ENCODE measurements at places on chromosomes 3 and 15.

GRCh38 chr15:74489518-74490338, 28.8 kb upstream of the UBL7 start:
- peak; percentile 89 for DNase-seq

GRCh38 chr3:147359177-147360050, 46.9 kb downstream of the ZIC4 start:
- DNase-seq: no peak

DNA sequence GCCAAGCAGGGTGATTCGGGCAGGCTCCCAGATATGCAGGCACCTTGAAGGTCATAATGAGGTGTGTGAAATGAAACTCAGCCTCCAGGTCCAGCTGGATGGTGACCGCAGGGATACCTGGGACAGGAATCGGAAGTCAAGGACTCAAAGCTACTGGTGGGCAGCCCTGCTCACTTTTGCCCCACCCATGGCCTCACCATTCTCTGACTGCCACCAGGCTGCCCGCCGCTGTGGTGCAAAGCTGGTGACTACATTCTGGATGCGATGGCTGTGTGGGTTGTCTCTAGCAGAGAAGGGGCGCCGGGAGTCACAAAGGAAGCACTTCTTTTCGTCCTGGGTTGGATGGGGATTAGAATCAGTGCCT, 795 bp downstream of the LAMB2 start:
- no peak for DNase-seq

DNA sequence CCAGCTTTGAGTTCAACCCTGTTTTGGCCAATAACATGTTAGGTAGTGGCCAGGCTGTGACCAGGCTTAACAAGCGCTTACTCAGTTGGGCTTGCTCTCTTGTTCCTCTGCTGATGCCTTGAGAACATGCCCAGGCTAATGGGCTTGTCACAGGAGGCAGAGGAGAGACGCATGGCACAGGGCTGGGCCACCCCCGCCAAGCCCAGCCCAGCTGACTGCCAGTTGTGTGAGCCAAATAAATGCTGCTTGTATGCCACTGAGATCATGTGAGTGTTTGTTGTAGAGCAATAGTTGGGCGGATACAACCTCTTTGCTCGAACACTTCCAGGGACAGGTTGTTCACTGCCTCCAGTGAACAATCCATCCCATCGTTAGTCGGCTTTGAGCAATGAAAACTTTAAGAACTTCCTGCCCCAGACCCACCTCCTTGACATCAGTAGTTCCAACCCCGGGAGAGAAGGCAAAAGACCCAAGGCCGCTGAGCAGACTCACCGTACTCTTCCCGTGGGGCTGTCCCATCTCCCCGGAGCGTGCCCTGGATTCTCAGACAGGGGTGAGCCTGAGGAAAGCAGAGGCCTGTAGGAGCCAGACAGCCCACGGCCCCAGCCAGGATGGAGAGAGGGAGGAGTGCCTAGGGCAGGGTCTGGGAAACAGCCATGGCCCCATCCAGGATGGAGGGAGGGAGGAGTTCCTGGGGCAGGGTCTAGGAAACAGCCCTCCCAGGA, 4.1 kb downstream of the PLA2G4F start:
- no peak for DNase-seq

DNA sequence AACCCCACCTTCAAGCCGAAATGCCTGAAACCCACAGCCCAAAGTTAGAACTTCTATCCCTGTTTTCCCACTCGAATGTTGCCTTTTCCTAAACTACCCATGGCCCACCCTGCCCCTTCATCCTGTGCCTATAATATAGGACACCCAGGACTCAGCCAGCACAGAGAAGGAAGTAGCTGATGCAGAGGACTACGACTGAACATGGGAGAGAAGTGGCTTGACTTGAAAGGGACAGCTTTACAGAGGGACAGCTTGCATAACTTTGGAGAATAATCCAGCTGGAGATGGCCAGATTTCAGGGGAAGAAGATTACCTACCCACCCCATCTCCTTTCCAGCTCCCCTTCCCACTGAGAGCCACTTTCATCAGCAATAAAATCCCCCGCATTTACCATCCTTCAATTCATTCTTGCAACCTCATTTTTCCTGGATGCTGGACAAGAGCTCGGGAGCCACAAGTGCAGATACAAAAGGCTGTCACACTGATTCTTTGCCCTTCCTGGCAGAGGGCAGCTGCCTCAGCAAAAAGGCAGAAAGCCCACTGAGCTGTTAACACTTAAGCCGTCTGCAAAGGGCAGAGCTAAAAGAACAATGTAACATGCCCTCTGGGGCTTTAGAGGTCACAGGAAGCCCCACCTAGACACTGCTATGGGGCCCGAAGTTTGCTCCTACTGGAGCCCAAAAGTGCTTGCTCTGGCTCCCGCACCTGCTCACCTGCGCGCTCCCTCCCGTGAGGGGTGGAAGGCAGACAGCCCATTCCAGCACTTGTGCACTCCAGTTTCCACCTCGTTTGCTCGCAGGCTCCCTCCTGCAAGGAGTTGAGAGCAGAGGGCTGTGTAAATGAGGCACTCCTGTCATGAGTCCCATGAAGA, 224.0 kb downstream of the TBC1D5 start:
- DNase-seq: peak; percentile 12

- no peak for DNase-seq
Observed at GRCh38 chr15:63991706-63992105, 54.6 kb downstream of the DAPK2 start.

GRCh38 chr15:92586966-92587365, 68.6 kb downstream of the FAM174B start:
- DNase-seq: no peak

GRCh38 chr15:34206011-34206410, 3.9 kb downstream of the KATNBL1 start:
- DNase-seq: peak; percentile 78

DNA sequence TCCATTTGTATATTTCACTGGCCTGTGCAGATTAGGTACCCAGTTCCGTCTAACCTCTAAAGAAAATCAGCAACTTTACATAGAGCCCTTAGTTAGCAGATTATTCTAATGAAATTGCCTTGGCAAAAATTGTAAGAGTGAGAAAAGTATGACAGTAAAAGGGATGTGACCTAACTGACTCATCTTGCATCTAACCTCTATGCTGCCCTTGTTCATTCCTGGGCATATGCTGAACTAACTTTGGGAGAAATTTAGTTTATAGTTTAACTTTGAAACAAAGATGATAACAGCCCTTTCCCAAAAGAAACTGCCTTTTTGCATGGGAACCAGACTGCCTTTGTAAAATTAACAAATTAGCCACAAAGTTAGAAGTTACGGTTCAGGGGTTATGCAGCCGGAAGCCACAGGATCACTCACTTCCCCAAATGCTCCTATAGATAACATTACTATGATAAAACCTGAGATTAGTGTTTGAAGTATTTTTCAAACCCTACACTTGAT, 839.8 kb upstream of the ALCAM start:
- no peak for DNase-seq

- DNase-seq: no peak
Observed at GRCh38 chr3:116939550-116939949, 230.0 kb downstream of the TUSC7 start.

DNA sequence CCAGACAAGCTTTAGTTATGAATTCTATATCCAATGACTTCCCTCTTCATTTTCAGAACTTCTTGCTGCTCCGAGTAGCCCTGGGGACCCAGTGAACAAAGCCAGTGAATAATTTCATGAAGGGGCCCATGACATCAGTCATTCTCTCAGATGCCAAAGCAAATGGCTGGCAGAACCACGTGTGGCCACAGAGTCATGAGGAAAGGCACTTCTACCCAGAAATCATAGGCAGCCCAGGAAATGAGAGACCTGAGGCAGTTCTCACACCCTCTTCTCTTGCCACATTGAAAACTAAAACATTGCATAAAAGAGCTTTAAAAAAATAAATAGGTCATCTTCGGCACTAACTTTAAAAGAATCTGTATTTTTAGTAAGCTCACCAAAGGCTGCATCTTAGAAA, 4.3 kb upstream of the UACA start:
- no peak for DNase-seq

DNA sequence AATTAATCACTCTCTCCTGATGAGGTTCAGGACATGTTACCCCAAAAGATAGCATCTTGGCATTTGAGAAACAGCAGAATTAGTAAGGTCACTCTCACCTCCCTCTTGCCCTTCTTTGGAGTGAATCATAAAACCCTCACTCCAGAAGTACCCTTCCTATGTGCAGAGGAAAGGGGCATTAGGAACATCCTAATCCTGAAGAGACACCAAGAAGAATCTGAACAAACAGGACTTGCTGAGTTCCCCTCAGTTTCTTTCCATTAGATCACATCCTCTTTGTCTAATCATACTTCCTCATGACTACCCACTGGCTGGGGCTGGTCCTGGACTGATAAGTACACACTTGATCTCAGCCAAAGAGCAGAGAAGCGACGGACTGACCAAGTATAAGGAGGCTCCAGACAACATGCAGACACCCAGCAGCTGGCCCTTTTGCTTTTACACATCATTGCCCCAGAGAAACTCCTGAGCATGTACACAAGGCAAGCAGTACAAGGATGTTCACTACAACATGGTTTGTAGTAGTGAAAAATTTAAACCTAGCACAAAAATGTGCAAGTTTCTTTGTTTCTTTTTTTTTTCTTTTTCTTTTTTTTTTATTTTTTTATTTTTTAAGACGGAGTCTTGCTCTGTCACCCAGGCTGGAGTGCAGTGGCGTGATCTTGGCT, 15.0 kb upstream of the TM6SF1 start:
- DNase-seq: peak; percentile 17

DNA sequence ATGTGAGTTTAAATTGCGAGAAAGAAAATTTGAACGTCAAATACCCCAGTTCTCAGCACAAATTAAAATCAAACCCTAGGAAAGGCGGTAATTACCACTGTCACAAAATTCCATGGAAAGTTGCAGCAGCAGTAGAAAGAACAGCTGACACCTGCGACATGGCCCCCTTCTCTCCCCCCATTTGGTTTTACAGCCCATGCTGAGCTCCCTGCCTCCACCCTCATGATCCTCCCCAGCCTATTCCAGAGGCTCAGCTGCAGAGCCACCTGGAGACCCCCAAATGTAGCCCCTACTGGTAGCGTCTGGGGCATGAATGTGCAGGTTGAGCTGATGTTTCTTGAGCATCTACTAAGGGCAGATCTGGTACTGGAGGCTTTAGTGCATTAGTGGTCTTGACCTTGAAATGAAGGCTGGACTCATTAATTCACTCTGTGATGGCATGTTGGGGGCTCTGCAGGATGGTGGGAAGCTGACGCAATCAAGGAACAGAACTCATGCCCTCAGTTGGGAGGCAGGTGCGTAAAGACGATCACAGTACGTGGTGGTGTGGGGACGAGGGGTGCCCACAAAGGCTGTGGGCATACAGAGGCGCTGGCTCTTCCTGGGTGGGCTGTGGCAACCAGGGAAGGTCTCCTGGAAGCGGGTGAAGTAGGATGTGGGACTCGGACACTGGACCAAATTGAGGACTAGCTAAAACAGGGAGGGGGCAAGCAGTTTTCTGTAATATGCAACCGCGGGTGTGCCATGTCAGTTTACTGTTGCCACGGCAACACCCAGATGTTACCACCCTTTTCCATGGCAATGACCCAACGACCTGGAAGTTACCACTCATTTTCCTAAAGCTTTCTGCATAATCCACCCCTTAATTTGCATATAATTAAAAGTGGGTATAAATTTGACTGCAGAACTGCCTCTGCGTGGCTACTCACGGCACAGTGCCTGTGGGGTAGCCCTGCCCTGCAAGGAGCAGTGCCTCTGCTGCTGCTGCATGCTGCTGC, 39.8 kb downstream of the PRKCD start:
- no peak for DNase-seq

DNA sequence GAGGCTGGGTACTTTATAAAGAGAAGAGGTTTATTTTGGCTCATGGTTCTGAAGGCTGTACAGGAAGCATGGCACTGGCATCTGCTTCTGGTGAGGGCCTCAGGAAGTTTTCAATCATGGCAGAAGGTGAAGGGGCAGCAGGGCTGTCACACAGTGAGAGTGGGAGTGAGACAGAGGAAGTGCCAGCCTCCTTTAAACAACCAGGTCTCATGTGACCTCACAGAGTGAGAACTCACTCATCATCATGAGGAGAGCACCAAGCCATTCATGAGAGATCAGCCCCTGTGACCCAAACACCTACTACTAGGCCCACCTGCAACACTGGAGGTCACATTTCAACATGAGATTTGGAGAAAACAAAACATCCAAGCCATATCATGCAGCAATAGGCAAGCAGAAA, 9.3 kb upstream of the RFTN1 start:
- no peak for DNase-seq

DNA sequence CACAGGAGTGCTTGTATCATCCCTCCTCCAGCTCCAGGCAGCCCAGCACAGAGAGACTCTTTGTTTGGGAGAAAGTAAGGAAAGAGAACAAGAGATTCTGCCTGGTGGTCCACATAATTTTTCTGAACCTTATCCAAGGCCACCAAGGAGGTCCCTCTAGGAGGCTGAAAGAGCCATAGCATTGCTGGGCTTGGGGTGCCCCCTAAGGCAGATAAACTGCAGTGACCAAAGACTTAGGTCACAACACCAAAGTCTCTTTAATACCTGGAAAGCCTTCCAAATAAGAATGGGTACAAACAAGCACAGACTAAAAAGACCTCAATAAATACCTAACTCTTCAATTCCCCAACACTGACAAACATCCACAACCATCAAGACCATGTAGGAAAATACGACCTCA, 310.2 kb upstream of the PPP2R3A start:
- DNase-seq: no peak

DNA sequence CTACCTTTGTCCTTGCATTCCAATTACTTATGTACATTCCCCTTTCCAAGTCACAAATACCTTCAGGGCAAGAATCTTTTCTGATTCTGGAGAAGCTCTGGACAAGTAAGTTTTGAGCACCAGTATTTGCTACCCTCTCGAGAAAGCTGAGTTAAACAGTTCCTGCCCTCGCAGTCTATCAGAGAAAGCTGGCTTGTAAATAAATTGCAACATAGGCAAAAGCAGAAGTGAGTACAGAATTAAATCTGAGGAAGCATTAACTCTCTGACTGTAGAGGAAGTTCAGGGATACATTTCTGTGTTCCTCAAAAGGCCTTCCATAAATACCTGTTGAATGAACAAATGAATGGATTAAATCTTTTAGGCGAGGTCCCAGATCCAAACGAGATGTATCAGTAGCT, 1.2 kb downstream of the OSBPL11 start:
- no peak for DNase-seq

DNA sequence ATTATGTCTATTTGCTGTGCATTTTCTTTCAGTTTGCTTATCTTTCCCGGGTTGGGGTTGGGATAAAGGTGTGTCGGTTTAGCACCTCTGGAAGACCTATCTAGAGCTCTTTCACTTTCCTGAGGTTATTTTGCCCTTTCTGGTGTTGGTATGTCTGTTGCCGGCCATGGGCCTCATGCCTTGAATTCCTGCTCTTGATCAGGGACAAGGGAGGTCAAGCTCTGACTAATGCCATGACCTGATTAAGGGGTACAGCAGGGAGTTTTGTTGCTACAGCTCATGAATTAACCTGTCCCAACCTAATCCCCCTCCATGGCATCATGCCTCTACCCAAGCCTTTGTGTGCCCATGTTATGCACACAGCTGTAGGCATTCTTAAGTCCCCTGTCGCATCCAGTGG, 70.5 kb upstream of the GOLGA6B start:
- DNase-seq: no peak
